ENCODE measurements at places on chromosomes 16 and 17.

GRCh38 chr17:64174686-64175456 lies 44.9 kb upstream of the ERN1 start:
- DNase-seq: peak; percentile 99

GRCh38 chr16:85712801-85713200 lies 24.0 kb upstream of the GINS2 start:
- DNase-seq: no peak

DNA sequence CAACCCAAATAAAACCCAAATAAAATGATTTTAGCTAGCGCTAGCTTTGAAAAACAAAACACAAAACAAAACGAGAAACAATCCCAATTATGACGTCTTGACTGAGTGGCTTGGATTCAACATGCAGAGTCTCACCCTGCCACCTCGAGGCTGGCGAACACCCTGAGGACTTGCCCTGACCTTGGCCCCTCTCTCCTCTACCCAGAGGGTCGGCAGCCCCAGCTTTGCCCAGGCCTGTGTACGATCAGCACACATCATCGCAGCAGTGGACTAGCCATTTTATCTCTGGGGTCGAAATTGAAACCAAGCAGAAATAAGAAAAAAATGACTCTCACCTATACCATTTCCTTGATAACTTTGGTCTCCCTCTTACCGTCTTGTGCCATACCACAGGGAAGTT lies 4.9 kb downstream of the JMJD6 start:
- DNase-seq: no peak

GRCh38 chr17:10698096-10698818 lies 863 bp downstream of the ADPRM start:
- DNase-seq: peak; percentile 27

- no peak for DNase-seq
Observed at GRCh38 chr16:89472711-89473075, 17.7 kb downstream of the ANKRD11 start.

DNA sequence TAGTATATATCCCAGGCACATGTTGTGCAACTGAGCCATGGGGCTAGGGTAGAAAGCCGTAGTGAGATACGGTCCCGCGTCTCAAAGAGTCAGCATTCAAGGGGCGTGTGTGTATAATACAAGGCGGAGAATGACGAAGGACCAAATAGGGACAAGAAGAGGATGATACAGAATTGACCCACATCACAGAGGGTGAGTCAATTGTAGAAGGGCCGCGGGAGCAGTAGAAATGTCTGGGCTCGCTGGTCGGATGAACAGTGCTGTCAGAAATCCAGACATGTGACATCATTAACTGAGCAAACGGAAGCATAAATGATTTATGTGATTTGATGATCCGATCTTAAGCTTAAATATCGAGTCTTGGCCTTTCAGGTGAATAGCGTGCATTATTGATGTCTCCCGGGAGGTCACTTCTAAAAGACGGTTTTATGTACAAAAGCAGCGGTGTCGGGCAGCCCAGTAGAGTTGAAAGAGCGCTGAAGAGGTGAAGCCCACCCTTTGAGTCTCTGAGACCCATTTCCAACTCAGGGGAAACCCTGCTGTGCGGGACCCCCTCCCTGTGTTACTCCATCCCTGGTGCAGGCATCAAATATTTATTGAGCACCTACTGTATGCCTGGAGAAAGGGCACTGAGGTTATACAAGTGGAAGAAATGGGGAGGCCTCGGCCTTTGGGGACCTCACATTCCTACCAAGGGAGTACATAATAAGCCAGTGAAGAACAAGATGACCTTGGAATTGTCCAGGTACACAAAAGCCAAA lies 45.1 kb downstream of the ATP2C2 start:
- no peak for DNase-seq

DNA sequence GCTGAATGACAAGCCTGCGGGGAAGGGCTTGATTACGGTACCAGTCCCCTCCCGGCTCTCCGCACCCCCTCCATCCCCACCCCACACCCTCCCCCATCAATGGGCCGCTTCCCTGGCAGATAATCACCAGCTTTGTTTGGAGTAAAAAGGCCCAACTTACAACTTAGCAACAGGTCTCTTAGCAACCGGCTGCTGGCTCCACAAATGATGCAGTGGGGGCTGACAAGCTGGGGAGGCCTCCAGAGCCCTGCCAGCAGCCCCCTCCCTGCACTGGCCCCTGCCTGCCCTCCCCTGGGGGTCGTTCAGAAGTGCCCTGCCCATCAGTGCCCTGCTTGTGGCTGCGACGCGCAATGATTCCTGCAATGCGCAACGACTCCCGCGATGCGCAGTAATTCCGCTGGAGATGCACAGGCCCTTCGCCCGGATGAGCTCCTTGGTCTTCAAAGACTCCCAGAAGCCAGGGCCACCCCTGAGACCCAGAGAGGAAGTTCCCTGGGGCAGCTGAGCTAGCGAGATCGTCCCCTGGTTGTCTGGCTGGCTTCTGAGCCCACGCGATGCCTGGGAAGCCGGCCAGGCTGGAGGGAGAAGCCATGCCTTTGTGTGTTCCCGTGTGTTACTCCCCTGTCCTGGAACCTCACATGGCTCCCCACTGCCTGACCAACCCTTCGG lies 23.3 kb downstream of the CPNE2 start:
- DNase-seq: peak; percentile 27

- DNase-seq: peak; percentile 58
Observed at GRCh38 chr16:81447383-81448101, 2.9 kb downstream of the CMIP start.

- DNase-seq: no peak
Observed at GRCh38 chr17:7024402-7024785, 1.5 kb downstream of the BCL6B start.

- no peak for DNase-seq
Observed at GRCh38 chr16:58154345-58154744, 25.2 kb upstream of the CFAP20 start.

DNA sequence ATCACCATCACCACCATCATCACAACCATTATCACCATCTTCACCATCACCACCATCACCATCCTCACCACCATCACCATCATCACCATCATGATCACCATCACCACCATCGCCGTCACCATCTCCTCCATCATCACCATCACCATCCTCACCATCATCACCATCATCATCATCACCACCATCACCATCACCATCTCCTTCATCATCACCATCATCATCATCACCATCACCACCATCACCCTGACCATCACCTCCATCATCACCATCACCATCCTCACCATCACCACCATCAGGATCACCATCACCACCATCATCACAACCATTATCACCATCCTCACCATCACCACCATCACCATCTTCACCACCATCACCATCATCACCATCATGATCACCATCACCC lies 14.1 kb downstream of the SCNN1B start:
- no peak for DNase-seq

- peak; percentile 26 for DNase-seq
Observed at GRCh38 chr16:50721549-50722404, 20.1 kb upstream of the CYLD start.

GRCh38 chr17:63173450-63173849 lies 207.4 kb downstream of the TANC2 start:
- no peak for DNase-seq

DNA sequence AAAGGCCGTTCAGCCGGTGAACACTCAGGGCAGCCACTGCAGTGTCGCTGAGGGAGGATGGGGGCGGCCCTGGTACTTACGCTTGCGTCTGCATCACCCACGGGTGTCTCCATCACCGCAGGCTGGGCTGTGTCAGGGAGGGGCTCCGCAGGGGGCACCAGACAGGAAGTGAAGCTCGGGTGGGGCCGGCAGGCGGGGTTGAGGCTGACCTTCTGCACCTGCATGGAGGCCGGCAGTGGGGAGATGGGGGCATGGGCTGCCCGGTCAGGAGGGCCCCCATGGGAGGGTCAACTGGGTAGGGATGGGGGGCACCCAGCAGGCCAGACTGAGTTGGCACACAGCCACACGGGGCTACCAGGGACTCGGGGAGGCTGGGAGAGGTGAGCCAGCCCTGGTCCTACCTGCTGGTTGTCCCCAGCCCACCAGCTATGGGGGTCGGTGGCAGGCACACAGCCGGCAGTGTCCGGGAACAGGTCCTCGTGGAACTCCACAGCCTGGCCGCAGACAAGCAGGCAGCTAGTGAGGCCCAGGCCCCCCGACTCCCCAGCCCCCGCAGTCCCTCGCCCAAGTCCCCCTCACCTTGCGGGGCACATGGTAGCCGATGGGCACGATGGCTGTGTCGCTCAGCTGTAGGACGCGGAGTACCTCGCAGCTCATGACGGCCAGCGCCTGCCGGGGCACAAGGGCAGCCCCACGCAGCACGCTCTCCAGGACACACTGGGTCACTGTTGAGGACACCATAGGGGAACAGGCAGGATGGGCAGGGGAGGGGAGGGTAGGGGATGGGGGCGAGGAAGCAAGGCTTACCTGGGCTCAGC lies 7.2 kb upstream of the VASN start:
- no peak for DNase-seq

GRCh38 chr16:21603928-21604327 lies 4.6 kb downstream of the METTL9 start:
- peak; percentile 84 for DNase-seq

- DNase-seq: no peak
Observed at GRCh38 chr17:48760411-48760810, 31.9 kb upstream of the HOXB13 start.

- no peak for DNase-seq
Observed at GRCh38 chr17:8243827-8244226, 4.0 kb downstream of the CTC1 start.

GRCh38 chr16:13453325-13453724 lies 466.6 kb upstream of the ERCC4 start:
- no peak for DNase-seq

DNA sequence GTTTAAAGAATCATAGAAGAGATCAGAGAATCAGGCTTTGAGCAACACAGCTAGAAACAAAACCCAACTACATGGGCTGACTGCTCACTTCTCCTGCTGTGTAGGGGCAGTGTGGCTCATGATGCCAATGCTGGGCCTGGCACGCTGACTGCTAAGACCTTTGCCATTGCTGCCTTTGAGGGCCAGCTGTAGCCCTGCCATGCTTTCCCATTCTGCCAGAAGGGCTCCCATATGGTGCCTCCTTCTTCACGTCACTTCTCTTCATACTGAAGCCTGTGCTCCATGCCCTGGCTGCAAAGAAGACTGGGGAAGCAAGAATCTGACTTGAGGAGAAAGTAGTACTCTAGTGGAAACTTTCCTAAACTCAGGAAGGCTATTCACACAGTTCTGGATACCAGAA lies 232.9 kb downstream of the UTP18 start:
- DNase-seq: no peak

DNA sequence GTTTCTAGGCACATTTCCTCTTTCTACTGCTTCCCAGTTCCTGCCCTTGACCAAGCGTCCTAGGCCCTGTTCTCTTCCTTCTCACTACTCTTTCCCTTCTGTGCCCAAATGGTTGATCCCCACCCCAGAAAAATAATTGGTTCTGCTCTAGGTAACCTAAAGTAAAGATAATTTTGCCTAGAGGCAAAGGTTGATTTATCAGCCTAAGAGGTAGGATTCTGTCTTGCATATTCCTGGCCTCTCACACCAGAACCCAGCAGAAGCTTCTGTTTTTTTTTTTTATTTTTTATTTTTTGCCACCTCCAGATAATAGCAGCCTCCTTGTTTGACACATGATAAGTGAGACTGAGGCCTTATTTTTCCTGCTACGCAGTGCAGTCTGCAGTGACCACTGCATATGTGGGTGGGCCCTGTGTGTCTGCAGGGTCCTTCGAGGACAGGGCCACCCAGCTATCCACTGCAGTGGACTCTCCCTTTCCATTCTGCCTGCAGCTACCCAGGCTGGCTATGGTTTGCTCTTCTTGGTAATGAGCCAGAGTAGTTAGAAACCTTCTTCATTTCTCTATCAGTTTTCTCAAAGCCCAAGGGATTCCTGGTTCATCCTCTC lies 701 bp downstream of the PIPOX start:
- no peak for DNase-seq

DNA sequence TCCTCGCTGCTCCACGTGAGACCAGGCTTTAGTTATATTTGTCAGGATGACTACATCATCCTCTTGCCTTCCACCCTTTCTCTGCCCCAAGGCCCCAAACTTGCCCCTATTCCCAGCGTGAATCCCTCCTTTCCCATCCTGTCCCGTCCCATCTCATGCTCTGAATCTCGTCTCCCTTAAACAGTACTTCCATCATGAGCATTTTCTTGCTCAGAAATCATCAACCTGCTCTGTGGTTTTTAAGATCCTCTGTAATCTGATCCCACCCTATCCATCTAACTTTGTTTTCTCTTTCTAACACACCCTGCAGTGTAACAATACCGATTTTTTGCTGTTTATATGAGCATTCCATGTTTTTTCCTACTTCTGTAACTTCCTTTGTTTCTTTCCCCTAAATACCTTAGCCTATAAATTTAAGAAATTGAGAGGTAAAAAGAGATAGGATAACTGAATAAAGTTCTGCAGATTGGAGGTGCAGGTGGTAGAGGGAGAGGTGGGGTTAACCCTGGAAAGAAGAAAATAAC lies 39.7 kb downstream of the MRTFB start:
- DNase-seq: no peak

GRCh38 chr17:77596491-77597417 lies 361.7 kb upstream of the TNRC6C start:
- DNase-seq: no peak

DNA sequence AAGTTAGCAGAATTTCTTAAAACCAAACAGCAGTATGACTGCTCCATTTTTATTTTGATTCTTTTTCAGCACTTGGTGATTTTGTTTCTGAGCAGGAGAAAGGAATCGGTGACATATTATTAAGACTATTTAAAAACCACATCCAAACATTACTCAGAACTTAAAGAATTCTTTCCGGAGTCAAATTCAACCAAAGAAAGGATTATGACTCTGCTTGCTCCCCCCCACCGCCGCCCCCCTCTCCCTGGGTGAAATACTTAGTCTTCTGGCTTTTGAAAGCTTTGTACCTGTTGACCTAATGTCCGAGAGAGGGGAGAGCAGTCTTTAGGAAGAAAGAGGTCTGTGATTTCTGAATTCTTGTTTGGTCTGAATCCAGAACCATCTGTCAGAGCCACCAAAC lies 17.9 kb upstream of the COL1A1 start:
- DNase-seq: no peak

GRCh38 chr16:84735849-84736586 lies 36.2 kb downstream of the USP10 start:
- no peak for DNase-seq

GRCh38 chr17:8997994-8998628 lies 23.2 kb upstream of the NTN1 start:
- peak; percentile 57 for DNase-seq

- no peak for DNase-seq
Observed at GRCh38 chr17:80969674-80970043, 22.0 kb upstream of the CHMP6 start.

GRCh38 chr17:58279736-58280479 lies 827 bp downstream of the MPO start:
- DNase-seq: no peak
